ENCODE measurements at places on chromosomes 4 and X. TPM values are rescaled to one million over a fixed set of nuclear protein-coding genes. Genes with fewer than 3 reads are reported as not detected.

DUX4 gene
- not detected for total RNA-seq

DNA sequence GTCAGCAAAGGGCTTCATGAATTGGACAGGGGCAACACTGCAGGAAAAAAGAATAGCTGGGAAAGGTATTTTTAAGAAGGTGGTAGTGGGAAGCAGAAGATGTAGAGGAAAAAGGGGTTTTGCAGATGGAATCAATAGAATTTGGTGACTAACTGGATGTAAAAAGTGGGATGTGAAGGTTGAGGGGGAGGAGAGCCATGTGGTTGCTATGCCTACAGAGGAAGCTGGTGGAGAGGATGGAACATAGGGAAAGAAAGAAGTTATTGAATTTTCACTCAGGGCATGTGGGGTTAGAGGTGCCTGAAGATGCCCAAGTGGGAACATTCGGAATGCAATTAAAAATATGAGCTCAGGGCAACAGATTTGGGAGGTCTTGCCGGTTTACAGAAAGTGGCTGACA lies 33.0 kb downstream of the REELD1 start:
- no peaks in the 10 kb centered on the region for H3K27me3 ChIP-seq
- no peaks in the 10 kb centered on the region for H3K4me1 ChIP-seq
- no peak for DNase-seq
- H3K27ac ChIP-seq: no peak overlapping the region
- no peak overlapping the region for H3K4me3 ChIP-seq

GRCh38 chrX:55480390-55481062 lies 9.1 kb downstream of the USP51 start:
- no peaks in the 10 kb centered on the region for H3K36me3 ChIP-seq
- DNase-seq: no peak
- no peaks in the 10 kb centered on the region for H3K4me1 ChIP-seq
- H3K27ac ChIP-seq: no peak overlapping the region
- peaks cover 15% of the 10 kb centered on the region for H3K27me3 ChIP-seq

GRCh38 chr4:38237139-38237538 lies 276.9 kb downstream of the PTTG2 start:
- H3K4me1 ChIP-seq: no peaks in the 10 kb centered on the region
- H3K27ac ChIP-seq: no peak overlapping the region
- H3K4me3 ChIP-seq: no peak overlapping the region
- no peak for DNase-seq
- no peaks in the 10 kb centered on the region for H3K27me3 ChIP-seq
- no peaks in the 10 kb centered on the region for H3K36me3 ChIP-seq

DNA sequence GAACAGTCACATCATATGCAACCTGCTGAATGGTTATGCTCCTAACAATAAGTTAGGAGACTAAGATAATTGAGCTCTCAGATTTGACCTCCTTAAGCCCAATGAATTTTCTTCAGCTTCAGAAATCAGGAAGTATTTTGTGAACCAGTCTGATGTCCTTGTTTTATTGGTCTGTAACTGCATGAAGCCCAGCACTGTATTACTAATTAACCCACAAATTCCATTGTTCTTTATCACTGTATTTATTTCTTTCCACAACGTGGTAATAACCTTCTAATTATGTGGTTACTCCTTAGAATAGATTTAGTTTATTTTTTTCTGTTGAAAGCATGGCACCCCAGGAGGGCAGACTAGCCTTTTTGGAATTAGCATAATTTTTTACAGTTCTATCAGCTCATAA lies 3.9 kb upstream of the MFAP3L start:
- H3K27me3 ChIP-seq: no peaks in the 10 kb centered on the region
- no peak overlapping the region for H3K27ac ChIP-seq
- H3K4me3 ChIP-seq: no peak overlapping the region
- H3K4me1 ChIP-seq: no peaks in the 10 kb centered on the region
- DNase-seq: no peak

LRP2BP gene
- total RNA-seq: 2.3 TPM

- no peaks in the 10 kb centered on the region for H3K4me1 ChIP-seq
- no peaks in the 10 kb centered on the region for H3K27me3 ChIP-seq
- no peak overlapping the region for H3K27ac ChIP-seq
- no peak for DNase-seq
- H3K36me3 ChIP-seq: no peaks in the 10 kb centered on the region
Measured at GRCh38 chr4:127555106-127555505, 77.7 kb upstream of the INTU start.

ALPK1 gene
- 59.3 TPM for total RNA-seq

GRCh38 chr4:71711044-71711984 lies 72.6 kb downstream of the GC start:
- no peak overlapping the region for H3K27ac ChIP-seq
- DNase-seq: no peak
- no peak overlapping the region for H3K4me3 ChIP-seq
- H3K27me3 ChIP-seq: no peaks in the 10 kb centered on the region
- H3K4me1 ChIP-seq: no peaks in the 10 kb centered on the region
- no peaks in the 10 kb centered on the region for H3K36me3 ChIP-seq

- no peak overlapping the region for H3K27ac ChIP-seq
- no peaks in the 10 kb centered on the region for H3K4me1 ChIP-seq
- H3K27me3 ChIP-seq: no peaks in the 10 kb centered on the region
- H3K36me3 ChIP-seq: no peaks in the 10 kb centered on the region
- DNase-seq: no peak
Measured at GRCh38 chr4:101066626-101067170, 280.6 kb downstream of the PPP3CA start.

RHOH gene
- total RNA-seq: 5.0 TPM

- no peaks in the 10 kb centered on the region for H3K27me3 ChIP-seq
- H3K4me3 ChIP-seq: peak overlapping the region; percentile 79
- H3K36me3 ChIP-seq: no peaks in the 10 kb centered on the region
- peak overlapping the region; percentile 89 for H3K27ac ChIP-seq
- no peaks in the 10 kb centered on the region for H3K4me1 ChIP-seq
Measured at GRCh38 chr4:147683188-147683591, 773 bp downstream of the PRMT9 start.

DNA sequence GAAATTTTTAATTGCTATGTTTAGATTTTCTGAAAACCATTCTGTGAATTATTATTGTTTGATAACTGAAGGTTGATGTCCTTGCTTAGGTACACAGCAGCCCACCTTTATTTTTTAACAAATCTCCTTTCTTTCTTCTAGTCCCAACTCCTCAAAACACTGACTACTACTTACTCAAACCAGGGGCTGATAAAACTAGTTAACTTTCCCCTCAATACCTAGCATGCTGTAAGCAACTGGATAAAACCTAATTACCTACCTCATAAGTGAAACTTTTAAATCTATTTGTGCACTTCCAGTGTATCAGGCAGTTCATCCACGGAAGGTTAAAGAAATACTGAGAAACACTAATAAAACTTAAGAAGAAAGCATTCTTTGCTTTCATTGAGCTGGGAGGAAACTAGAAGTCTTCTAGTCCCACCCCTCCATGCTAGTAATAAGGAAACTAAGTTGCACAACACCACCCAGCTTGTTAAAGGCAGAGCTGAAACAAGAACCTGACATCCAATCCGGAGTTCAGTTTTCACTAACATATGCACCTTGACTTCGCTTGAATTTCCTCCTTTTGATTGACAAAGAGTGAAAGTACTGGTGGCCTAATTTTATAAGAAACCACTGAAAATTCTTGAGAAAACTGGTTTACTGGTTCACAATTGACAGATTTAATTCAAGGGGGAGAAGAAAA lies 180.2 kb upstream of the TET2 start:
- DNase-seq: no peak
- H3K27ac ChIP-seq: peak overlapping the region; percentile 71
- H3K4me1 ChIP-seq: peaks cover 4% of the 10 kb centered on the region
- H3K27me3 ChIP-seq: no peaks in the 10 kb centered on the region
- H3K36me3 ChIP-seq: no peaks in the 10 kb centered on the region

GRCh38 chr4:53100501-53101190 lies 238.5 kb downstream of the RASL11B start:
- no peaks in the 10 kb centered on the region for H3K27me3 ChIP-seq
- no peaks in the 10 kb centered on the region for H3K4me1 ChIP-seq
- no peak overlapping the region for H3K27ac ChIP-seq

DNA sequence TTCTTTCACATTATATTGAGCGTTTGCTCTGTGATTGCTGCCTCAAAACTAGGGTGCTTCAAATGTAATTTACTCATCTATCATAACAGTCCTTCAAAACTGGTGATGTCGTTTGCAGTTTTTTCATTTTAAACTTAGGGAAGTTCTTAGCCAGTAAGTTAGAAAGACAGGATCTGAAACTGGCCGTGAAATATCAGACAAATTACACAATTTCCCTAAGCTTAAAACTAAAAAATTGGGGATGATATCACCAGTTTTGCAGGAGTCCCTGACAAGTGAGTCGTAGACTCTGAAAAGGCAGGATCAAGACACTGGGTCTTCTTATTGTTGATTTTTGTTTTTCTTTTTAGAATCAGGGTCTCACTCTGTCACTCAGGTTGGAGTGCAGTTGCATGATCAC lies 44.8 kb downstream of the MOB1B start:
- H3K36me3 ChIP-seq: no peaks in the 10 kb centered on the region
- H3K27me3 ChIP-seq: no peaks in the 10 kb centered on the region
- DNase-seq: no peak
- no peak overlapping the region for H3K4me3 ChIP-seq

MAGEA2 gene
- not detected for total RNA-seq

DNA sequence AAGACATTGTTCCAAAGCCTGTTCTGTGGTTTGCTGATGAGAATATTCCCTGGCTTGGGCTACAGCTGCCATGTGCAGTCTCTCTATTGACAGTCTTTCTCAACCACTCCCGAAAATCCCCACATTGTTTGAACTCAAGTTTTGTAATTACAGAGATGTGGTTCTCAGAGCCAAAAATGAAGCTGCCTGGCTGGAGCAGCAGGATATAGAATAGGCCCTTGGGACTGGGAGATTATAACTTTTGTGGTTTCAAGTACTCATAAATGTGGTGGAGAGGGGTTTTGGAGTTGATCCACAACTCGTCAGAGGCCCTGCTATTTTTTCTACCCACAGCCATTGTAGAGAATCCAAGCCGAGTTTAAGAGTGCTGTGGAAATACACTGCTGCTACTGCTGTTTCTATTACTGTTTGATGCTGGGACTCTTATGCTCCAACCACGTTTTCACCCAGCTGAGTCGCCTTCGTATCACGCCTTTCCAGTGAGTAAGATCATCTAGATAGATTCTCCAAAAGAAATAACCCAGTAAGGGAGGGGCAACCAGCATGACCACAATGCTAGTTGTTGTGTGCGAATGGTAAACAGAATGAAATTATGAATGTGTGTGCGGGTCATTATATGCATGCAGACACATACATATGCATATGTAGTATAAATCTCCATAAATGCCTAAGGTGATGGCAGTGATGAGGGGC lies 57.1 kb upstream of the ATXN3L start:
- no peak overlapping the region for H3K4me3 ChIP-seq
- H3K27me3 ChIP-seq: peaks cover 20% of the 10 kb centered on the region
- DNase-seq: peak; percentile 47
- peak overlapping the region; percentile 52 for H3K27ac ChIP-seq
- no peaks in the 10 kb centered on the region for H3K36me3 ChIP-seq

DNA sequence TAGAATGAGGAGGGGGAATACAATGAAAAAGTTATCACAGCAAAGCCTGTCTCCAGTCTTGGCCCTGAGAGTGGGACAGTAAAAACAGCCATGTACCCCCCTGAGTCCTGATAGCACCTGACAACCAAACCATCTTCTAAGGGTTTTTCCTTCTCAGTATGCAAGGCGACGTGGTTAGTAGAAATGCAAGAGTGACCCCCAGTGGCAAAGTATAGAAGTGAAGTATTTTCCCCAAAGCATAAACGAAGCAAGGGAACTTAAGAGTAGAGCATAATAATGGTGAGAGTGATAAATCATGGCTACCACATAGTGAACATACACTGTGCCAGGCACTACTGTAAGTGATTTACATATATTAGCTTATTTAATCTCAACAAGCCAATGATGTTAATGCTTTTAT lies 52.8 kb downstream of the FAM47C start:
- H3K4me1 ChIP-seq: no peaks in the 10 kb centered on the region
- H3K36me3 ChIP-seq: no peaks in the 10 kb centered on the region
- no peak overlapping the region for H3K4me3 ChIP-seq
- H3K27ac ChIP-seq: no peak overlapping the region
- peaks cover 26% of the 10 kb centered on the region for H3K27me3 ChIP-seq

DNA sequence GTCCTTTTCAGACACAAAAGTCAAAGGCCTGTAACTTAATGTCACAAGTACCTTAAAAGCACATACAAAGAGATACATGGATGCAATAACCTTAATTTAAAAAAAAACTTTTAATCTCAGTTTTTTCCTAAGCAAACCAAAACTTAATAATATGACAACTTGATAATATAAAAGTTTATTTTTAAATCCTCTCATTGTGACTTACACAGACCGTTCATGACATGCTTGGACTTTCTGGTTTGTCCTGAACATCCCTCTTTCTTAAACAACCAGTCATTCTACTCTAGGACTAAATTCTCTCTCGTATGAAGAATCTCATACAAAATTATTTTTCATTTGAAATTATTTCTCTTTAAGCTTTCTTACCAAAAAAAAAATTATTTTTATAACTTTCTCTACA lies 43.1 kb upstream of the CYP2U1 start:
- DNase-seq: no peak
- no peaks in the 10 kb centered on the region for H3K27me3 ChIP-seq
- H3K4me3 ChIP-seq: no peak overlapping the region
- no peak overlapping the region for H3K27ac ChIP-seq
- no peaks in the 10 kb centered on the region for H3K4me1 ChIP-seq

- peak overlapping the region; percentile 40 for H3K27ac ChIP-seq
- H3K4me1 ChIP-seq: no peaks in the 10 kb centered on the region
- no peaks in the 10 kb centered on the region for H3K36me3 ChIP-seq
- H3K27me3 ChIP-seq: no peaks in the 10 kb centered on the region
Measured at GRCh38 chr4:123876143-123876542, 479.5 kb downstream of the SPRY1 start.

GABRQ gene
- not detected for total RNA-seq

TLR10 gene
- 0.48 TPM for total RNA-seq

- no peaks in the 10 kb centered on the region for H3K27me3 ChIP-seq
- no peak overlapping the region for H3K27ac ChIP-seq
- no peaks in the 10 kb centered on the region for H3K4me1 ChIP-seq
- no peak for DNase-seq
- H3K36me3 ChIP-seq: no peaks in the 10 kb centered on the region
Measured at GRCh38 chr4:99965173-99965572, 15.1 kb upstream of the H2AZ1 start.

Measured in breast epithelium (tissue), 4 donors.